H4 (cell line): ENCODE measurements at places on chromosomes 16 and 17. TPM values are rescaled to one million over a fixed set of nuclear protein-coding genes. Genes with fewer than 3 reads are reported as not detected.

The COPZ2 gene
- total RNA-seq, result 16.9 and 17.4 TPM in 2 replicates

The C16orf96 gene
- total RNA-seq, result not detected in 2 replicates

The KRTAP29-1 gene
- not detected in 2 replicates for total RNA-seq

GRCh38 chr16:11456741-11457140 lies 111.5 kb downstream of the RMI2 start:
- no peak for DNase-seq

DNA sequence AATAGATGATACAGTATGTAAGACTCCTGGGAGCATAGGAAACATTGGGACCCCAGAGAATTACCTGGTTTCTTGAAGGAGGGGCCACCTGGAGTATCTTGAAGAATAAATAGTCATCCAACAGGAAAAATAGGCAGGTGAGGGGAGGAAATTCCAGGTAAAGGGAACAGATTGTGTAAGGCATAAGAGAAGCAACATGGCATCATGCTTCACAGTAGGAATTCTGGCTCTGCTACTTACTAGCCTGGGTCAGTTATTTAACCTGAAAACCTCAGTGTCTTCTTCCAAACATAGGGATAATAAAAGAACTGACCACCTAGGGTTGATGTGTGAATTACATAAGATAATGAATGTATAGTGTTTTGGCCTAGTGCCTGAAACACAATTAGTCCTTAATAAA lies 122.1 kb downstream of the CA10 start:
- DNase-seq, result no peak

- DNase-seq, result no peak
Observed at GRCh38 chr17:57604771-57605674, 140.1 kb downstream of the CCDC182 start.

GRCh38 chr16:56370185-56370874 lies 55.0 kb downstream of the AMFR start:
- no peak for DNase-seq

- no peak for DNase-seq
Observed at GRCh38 chr17:65057531-65058090, 1.1 kb upstream of the GNA13 start.

DNA sequence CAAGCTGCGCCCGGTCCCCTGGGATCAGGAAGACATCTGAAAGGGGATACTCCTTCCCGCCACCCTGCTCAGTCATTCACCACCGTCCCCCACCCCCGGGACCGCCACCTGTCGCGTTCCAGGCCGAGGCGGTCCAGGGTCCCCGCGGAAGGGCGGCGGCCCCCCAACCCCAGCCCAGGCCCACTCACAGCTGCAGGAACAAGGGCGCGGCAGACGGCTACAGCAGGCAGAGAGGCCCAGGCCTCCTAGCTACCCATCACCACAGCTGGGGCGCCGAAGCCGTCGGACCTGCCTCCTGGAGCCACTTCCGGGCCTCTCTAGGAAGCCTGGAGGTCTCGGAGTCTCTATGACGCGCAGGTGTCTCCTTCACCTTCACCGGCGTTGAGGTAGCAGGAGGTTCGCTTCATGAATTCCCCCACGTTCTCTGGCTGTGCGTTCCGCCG lies at the start of gene SDR42E1:
Gene SDR42E1, minus strand, starts transcription at position 272 of the 443 bp plus-strand sequence. CDS start 10,612 bp downstream, outside the sequence.
- DNase-seq, result no peak

GRCh38 chr17:55582897-55583296 lies 71.6 kb upstream of the SMIM36 start:
- no peak for DNase-seq

DNA sequence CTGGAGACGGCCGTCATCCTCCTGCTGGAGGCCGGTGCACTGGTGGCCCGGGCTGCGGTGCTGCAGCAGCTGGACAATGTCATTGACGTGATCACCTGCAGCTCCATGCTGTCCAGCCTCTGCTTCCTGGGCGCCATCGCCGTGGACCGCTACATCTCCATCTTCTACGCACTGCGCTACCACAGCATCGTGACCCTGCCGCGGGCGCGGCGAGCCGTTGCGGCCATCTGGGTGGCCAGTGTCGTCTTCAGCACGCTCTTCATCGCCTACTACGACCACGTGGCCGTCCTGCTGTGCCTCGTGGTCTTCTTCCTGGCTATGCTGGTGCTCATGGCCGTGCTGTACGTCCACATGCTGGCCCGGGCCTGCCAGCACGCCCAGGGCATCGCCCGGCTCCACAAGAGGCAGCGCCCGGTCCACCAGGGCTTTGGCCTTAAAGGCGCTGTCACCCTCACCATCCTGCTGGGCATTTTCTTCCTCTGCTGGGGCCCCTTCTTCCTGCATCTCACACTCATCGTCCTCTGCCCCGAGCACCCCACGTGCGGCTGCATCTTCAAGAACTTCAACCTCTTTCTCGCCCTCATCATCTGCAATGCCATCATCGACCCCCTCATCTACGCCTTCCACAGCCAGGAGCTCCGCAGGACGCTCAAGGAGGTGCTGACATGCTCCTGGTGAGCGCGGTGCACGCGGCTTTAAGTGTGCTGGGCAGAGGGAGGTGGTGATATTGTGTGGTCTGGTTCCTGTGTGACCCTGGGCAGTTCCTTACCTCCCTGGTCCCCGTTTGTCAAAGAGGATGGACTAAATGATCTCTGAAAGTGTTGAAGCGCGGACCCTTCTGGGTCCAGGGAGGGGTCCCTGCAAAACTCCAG lies 1.1 kb downstream of the MC1R start:
- peak; percentile 10 for DNase-seq

- no peak for DNase-seq
Observed at GRCh38 chr16:51900221-51900780, 646.6 kb downstream of the TOX3 start.

DNA sequence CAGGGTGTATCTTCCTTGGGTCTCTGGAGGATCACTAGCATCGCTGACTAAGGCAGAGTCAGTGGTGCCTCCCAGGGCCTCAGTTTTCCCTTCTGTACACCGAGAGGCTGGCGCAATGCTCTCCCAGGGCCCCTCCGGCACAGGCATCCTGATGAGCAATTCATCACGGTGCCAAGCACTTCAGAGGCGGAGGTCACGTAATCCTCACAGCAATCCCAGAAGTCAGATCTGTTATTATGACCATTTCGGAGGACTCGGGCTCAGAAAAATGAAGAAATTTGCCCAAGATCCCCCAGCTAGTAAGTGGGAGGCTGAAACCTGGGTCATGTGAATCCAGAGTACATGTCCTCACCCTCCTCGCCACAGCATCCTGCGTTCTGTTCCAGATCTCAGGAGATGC lies 46.5 kb downstream of the AIPL1 start:
- DNase-seq, result no peak

- DNase-seq, result no peak
Observed at GRCh38 chr17:32503251-32504165, 16.7 kb downstream of the CDK5R1 start.

GRCh38 chr17:173166-173911 lies 8.1 kb downstream of the DOC2B start:
- no peak for DNase-seq

DNA sequence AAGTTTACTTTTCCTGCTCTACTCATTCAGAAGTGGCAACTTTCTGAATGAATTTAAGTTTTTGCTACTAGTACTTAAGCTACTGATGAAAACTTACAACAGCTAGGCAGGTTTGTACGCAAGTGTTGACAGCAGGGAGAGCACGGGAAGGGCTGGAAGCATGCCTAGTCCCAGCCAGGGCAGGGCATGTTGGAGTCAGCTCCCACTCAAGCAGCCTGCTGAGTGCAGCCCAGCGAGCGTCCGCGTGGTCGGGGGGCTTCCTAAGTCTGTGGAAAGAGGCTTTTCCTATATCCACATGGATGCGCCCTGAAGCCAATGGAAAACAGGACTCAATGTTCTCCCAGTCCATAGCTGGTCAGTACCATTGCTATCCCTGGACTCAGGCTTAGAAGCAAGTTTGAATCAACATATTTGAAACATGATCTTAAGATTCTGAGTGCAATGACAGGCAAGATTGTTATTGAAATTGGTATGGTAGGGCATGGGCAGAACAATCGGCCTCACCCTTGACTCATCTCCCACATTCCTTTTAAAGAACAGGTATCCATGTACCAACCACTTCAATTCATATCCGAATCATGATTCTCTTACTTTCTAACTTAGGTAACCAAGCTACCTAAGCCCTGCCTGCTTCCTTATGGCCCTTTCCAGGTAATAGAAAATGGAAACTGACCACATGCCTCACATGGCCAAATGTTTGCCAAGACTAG lies 22.5 kb downstream of the CYB5D2 start:
- DNase-seq, result no peak

- no peak for DNase-seq
Observed at GRCh38 chr17:65966072-65966695, 225.7 kb downstream of the CEP112 start.

- DNase-seq, result no peak
Observed at GRCh38 chr17:81961087-81961511, at the start of gene NOTUM. TSS of gene NOTUM (minus strand) at chr17:81961187. CDS start at chr17:81960909, 278 bp downstream.

GRCh38 chr17:35665662-35666061 lies 65.8 kb upstream of the RASL10B start:
- DNase-seq, result no peak

DNA sequence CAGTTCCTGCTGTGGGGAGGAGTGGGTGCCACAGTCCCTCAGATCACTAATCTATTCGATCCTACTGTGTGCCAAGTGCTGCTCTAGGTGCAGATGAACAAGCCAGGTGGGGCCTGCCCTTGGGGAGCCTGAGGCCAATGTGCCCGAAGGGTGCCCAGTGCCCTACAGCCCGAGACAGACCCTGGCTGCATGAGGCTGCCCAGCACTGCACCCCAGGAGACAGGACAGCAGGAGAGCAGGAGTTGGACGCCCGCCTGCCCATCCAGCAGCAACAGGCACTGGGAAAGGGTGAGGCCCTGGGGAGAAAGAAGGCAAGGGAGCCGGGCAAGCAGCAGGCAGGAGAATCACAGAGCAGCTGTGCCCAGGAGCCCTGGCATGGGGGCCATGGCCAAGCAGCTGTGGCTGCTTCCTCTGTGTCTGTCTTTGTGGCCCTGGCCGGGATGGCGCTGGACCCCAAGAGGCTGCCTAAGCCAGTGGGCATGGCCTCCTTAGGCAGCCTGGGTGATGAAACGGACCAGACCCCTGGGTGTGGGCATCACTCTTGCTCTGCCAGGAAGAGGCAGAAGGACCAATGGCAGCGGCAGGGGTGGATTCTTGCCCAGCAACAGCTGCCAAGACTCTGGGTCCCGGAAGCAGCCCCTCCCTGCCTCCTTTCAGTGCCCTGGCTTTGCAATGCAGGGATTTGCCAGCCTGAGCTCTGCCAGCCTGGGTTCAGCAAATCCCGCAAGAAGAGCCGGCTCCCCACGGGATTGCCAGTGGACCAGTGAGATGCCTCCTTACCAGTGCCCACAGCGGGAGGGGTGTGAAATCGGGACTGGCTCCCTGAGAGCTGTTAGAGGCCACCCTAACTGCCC lies 179.6 kb upstream of the TNRC6C start:
- DNase-seq, result peak; percentile 95

DNA sequence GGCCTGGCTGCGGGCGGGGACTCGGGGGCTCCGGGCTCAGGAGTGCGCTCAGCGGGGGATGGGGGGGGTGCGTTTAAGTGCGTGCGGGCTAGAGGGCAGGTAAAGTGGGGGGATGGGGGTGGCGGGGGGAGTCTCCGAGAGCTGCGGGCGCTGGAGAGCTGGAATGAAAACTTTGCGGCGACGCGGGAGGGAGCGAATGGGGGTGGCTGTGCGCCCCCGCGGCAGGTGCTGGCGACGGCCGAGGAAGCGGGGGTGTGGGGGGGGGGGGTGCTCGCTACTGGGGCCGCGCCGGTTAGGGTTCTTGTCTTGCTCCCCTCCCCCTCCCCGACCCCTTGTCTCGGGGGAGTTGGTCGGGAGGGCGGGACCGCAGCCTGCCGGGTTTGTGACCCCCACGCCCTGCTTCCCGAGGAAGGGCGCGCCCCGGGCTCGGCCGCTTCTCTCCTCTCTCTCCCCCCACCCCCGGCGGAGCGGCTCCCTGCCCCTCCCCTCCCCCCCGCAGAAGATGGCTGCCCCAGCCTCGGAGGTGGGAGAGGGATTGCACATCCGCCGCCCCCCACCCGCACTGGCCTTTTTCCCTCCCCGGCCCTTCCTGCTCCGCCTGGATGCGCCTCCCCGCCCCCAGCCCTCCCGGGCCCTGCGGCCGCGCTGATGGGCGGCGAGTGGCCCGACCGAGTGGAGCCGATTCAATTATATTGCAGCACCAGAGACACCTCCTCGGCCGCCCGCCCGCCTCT lies 649 bp downstream of the GSE1 start:
- no peak for DNase-seq

- DNase-seq, result no peak
Observed at GRCh38 chr16:3655030-3655395, 522 bp downstream of the DNASE1 start.

DNA sequence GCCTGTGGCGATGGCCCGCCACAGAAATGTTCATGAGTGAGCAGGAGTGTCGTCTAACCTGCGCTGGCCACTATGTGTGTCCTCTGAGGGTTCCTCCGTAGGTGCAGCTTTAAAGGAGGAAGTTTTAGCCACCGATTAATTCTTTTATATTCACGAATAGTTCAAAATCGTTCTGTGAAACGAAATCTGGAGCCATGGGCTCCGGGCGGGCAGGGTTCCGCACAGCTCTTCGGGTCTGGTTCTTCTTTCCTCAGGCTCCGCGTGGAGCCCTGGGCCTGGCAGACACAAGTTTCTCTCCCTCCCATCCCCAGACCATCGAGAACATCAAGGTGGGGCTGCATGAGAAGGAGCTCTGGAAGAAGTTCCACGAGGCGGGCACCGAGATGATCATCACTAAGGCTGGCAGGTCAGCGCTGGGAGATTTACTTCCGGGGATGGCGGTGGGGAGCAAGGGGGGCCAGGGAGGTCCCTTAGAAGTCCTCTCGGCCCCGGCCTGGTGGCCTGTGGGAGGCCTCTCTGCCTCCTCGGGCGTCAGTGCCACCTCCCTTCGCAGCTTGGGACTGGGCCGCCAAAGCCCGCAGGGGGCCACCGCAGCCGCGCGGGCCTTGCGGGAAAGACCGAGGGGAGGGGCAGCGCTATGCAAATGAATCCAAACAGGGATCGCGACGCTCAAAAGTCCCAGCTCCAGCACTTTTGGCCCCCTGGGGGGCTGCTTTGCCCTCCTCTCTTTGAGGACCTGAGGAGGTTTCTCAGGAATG lies 5.2 kb downstream of the TBX4 start:
- DNase-seq, result no peak

GRCh38 chr16:52398491-52398960 lies 148.4 kb downstream of the TOX3 start:
- DNase-seq, result no peak

DNA sequence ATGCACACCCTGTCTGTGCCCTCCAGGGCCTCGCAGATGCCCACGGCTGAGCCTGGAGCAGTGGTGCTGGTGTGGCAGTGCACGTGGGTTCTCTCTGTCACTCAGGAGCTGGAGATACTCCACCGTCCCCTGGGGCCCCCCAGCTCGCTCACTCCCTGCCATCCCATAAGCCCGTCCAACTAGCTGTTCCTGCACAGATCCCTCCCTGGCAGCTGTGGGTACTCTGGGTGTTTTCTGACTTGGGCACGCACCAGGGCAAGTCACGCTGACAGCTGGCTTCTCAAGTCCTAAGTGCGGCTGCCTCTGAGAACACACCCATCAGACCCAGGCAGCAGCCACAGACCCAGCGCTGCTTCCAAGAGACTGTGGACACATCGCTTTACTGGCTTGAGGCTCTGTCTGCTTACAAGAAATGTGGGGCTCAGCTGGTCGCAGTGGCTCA lies 25.4 kb upstream of the ITGB4 start:
- no peak for DNase-seq

- peak; percentile 44 for DNase-seq
Observed at GRCh38 chr16:54957403-54958166, 26.9 kb downstream of the IRX5 start.
